ENCODE measurements at places on chromosomes 3 and 15. TPM values are rescaled to one million over a fixed set of nuclear protein-coding genes. Genes with fewer than 3 reads are reported as not detected.

DNA sequence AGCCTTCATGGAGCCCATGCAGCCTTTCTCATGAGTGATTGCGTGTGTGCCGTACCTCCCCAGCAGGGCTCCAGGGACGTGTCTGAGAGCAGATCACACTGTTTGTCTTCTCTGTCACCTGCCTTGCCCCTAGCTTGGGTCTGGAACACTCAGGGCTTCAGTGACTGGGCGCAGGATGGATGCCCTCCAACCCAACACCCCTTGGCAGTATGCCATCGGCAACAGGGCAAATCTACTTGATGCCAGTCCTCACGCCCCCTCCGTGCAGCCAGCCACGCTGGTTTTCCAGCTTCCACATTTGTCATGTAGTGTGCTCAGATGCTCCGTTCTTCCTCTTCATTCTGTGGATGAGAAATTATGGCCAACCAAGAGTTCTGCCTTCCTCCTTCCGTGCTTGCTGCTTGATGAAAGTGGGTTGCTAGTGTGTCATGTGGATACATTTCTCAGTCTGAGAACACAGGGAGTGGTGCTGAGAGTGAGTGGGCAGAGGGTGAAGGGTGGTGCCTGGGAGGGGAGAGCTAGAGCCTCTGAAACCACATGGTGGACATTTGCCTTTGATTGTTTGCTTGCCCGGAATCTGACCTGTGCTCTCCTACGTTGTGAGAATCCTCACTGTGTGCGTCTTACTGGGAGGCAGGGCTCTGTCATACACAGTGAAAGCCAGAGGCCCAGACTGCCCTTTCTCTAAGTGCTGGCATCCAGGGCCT lies 97.2 kb downstream of the FAM43A start:
- no peak for DNase-seq

- DNase-seq: no peak
These were observed 1.1 kb upstream of the TRIM71 start for GRCh38 chr3:32816439-32817256.

- DNase-seq: no peak
These were observed 161.1 kb downstream of the TP63 start for GRCh38 chr3:189792046-189792929.

GRCh38 chr15:70385052-70385451 lies 287.3 kb upstream of the TLE3 start:
- DNase-seq: no peak

GRCh38 chr15:90365414-90366055 lies 13.5 kb downstream of the ZNF774 start:
- no peak for DNase-seq

DNA sequence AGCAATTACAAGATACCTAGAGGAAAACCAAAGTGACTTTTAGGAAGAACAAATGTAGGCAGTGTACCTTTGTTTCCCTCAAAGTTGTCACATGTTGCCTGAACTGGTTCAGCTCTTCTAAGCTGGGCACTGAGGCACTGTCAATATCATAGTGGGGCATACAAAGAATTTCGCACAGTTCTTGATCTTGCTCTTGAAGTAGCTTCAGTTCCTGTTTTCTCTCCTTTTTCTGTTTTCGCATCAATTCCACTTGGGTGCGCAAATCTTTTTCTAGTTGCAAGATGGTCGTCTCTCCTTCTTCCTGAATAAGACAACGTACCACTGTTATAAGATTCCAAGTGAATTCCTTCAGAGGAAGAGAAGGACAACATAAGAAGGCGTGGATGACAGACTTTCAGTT lies 12.7 kb downstream of the PRC1 start:
- peak; percentile 53 for DNase-seq

DNA sequence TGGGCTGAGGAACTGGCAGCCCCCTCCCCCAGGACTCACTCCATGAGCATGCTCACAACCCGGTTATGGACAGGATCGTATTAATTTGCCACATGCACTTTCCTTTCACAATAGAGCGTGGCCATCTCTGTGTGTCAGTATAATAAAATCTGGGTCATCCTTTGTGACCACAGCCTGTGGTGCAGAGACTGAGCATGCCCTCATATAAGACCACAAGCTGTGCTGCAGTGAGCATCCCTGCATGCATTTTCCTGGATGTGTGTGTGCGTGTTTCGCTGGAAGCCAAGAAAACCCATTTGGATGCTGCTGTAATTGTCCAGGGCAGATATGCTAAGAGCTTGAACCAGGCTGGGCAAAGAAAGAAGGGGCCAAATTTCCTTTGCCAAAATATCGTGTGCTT lies 39.7 kb downstream of the CYP11A1 start:
- DNase-seq: no peak

- no peak for DNase-seq
These were observed 213.5 kb upstream of the PRICKLE2 start for GRCh38 chr3:64438812-64439211.

Gene ACTC1
- not detected for total RNA-seq

Gene CCR1
- total RNA-seq: 7.3 TPM

Gene EHD4
- total RNA-seq: 53.2 TPM

Gene SUSD5
- total RNA-seq: 0.05 TPM

Gene C3orf22
- not detected for total RNA-seq

Gene FBXO40
- total RNA-seq: not detected

Gene MOBP
- 0.08 TPM for total RNA-seq
